Gastrocnemius medialis (tissue), 4 donors: ENCODE measurements at places on chromosomes 4 and X. TPM values are rescaled to one million over a fixed set of nuclear protein-coding genes. Genes with fewer than 3 reads are reported as not detected.

The CTAG2 gene
- total RNA-seq = not detected

The SHOX gene
- 1.1 TPM for total RNA-seq

The WDR17 gene
- total RNA-seq = 0.10 TPM

The KIT gene
- 1.4 TPM for total RNA-seq

The HSFX1 gene
- 0.46 TPM for total RNA-seq

The TCEAL6 gene
- not detected for total RNA-seq

The CSAG2 gene
- total RNA-seq = not detected

The C4orf36 gene
- total RNA-seq = not detected

- no peaks in the 10 kb centered on the region for H3K36me3 ChIP-seq
- peaks cover 6% of the 10 kb centered on the region for H3K4me1 ChIP-seq
- no peak overlapping the region for H3K27ac ChIP-seq
- no peak for DNase-seq
Observed at GRCh38 chr4:113189546-113189945, 140.1 kb downstream of the ANK2 start.

DNA sequence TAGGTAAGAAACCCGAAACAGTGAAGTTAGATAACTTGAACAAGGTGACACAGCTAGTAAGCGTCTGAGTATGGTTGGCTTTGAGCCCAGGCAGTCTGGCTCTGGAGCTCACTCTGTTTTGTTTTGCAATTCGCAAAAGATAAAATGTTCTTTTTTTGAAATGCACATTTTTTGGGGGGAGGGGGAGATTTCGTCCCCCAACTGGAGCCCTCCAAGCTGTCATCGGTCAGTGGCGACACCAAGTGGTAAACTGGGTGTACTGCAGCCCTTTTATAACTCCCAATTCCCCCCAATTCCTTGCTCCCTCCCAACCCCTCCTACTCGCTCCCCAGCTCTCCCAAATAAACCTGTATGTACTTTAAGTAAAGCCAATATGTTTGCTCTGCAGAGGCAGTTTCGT, 2.8 kb upstream of the CLCN5 start:
- no peak overlapping the region for H3K27ac ChIP-seq
- no peaks in the 10 kb centered on the region for H3K36me3 ChIP-seq
- no peak overlapping the region for H3K4me3 ChIP-seq
- H3K27me3 ChIP-seq = no peaks in the 10 kb centered on the region
- peaks cover 7% of the 10 kb centered on the region for H3K4me1 ChIP-seq

DNA sequence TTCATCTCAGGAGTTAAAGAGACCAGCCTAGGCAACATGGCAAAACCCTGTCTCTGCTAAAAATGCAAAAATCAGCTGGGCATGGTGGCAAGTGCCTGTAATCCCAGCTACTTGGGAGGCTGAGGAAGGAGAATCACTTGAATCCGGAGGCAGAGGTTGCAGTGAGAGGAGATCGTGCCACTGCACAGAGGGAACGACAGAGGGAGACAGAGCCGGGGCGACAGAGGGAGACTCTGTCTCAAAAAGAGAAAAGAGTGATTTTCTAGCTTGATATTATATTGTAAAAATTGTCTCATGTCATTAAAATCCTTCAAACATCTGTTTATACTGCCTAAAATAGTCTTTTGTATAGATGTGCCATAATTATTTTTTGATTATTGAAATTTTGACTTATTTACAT, 225.4 kb upstream of the AGA start:
- no peak overlapping the region for H3K4me3 ChIP-seq
- no peak overlapping the region for H3K27ac ChIP-seq
- H3K4me1 ChIP-seq = no peaks in the 10 kb centered on the region
- H3K27me3 ChIP-seq = no peaks in the 10 kb centered on the region
- no peak for DNase-seq

- no peak overlapping the region for H3K4me3 ChIP-seq
- no peaks in the 10 kb centered on the region for H3K27me3 ChIP-seq
- H3K36me3 ChIP-seq = no peaks in the 10 kb centered on the region
- DNase-seq = no peak
Observed at GRCh38 chr4:47482326-47482725, 2.7 kb upstream of the ATP10D start.

GRCh38 chrX:2401201-2401589, 99.6 kb downstream of the DHRSX start:
- H3K36me3 ChIP-seq = no peaks in the 10 kb centered on the region
- H3K27ac ChIP-seq = peak overlapping the region; percentile 88
- no peaks in the 10 kb centered on the region for H3K27me3 ChIP-seq
- DNase-seq = peak; percentile 79
- no peak overlapping the region for H3K4me3 ChIP-seq
- H3K4me1 ChIP-seq = peaks cover 10% of the 10 kb centered on the region

GRCh38 chr4:79850626-79851025, 222.4 kb downstream of the ANTXR2 start:
- H3K36me3 ChIP-seq = no peaks in the 10 kb centered on the region
- no peak overlapping the region for H3K4me3 ChIP-seq
- no peak overlapping the region for H3K27ac ChIP-seq
- no peaks in the 10 kb centered on the region for H3K4me1 ChIP-seq
- H3K27me3 ChIP-seq = no peaks in the 10 kb centered on the region

DNA sequence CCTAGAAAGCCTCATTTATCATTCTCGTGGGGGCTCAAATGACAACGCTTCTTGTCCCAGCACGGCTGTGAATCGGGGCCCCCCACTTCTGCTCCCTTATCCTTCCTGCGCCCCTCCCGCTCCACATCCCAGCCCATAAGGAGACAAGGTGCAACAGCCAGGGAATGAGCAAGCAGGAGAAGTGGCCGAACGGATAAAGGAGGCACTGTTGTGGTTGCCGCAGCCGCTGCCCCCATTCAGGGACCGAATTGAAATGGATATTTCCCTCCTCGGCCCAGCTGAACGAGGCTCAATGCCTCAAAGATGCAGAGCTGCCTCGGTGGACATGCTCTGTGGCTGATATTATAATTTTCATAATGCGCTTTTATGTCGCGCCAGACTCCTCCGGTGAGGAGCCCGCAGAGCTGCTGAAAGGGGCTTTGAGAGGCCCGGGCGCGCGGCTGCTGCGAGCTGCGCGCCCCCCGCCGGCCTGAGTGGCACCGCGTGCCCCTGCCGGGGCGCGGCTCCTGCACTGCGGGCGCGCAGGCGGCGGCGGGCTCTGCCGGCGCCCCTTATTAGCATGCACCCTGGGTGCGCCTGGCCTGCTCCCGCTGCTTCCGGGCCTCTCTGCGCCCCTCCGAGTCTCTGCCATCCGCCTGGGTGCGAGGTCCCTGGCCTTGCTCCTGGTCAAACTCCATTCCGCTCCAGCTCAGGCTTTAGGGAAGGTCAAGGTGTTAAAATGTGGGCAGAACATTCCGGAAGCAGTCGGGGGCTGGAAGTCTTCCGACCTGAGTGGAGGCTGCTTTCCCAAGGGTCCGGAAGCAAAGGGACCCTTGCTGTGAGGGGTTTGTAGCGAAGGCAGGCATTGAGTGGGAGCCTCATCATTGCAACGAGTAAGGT, 68.2 kb upstream of the TMEM33 start:
- H3K4me3 ChIP-seq = no peak overlapping the region
- peaks cover 67% of the 10 kb centered on the region for H3K27me3 ChIP-seq
- H3K27ac ChIP-seq = no peak overlapping the region
